Kidney epithelial cell (primary cell): ENCODE measurements at places on chromosomes 6 and 20.

- no peak for DNase-seq
Observed at GRCh38 chr20:20233041-20233514, 134.8 kb upstream of the INSM1 start.

DNA sequence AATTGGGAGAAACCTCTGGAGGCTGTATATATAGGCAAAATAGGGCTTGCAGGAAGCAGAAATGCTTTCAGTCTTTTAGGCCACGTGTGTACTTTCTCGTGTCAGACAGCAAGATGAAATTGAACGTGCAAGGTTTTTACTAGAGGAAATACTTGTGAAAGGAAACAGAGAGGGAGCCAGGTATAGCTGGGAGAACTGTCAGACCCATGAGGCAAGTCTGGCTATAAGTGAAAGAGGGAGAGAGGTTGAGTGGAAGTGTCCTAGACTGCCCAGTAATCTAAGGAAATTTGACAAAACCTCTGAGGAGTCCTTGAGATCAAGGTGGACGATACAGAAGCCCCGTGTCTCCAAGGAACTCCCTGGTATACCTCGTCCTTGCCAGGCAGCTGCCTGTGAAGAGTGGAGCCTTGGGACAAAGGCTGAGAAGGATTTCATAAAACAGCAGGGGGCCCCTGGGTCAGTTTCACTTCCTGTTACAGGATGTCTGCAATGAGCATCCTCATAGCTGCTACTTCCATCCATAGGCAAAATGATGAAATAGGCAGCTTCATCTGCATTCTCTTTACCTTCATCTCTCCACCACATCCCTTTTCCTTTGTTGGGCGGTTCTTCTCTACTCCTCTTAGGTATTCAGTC is 114.4 kb upstream of the MAP3K7 start:
- DNase-seq, result no peak

- no peak for DNase-seq
Observed at GRCh38 chr6:146315381-146316174, 228.1 kb upstream of the RAB32 start.

GRCh38 chr6:83708970-83709747 is at the start of gene SNAP91:
Gene SNAP91 (minus strand): TSS chr6:83709101. CDS start chr6:83707927, 1,174 bp downstream.
- no peak for DNase-seq

DNA sequence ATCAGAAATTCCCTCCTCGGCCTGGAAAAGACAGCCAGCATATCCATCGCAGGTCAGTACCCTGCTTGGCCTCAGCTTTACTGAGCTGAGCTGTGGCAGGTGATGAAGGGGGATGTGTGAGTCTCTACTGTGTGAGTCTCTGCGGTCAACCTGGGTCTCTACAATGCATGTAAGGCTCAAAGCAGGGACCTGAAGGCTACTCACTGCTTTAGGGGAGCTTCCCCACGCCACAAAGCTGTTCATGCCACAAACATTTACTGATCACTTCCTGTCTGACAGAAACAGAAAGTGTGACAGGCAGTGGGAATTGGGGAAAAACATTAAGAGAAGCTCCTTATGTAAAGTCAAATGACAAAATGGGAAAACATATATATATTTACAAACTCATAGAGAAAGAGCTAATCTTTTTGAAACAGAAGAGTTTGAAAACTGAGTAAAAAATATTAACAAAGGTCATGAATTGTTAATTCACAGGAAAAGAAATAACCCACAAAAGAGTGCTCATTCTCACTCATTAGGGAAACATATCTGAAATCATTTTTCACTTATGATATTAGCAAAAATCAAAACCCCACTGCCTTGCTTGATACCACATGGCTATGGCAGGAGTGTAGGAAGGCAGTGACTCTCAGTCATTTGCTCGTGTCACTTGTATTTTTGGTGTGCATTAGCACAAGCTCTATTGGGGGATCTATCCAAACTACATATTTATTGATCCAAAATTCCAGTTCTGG is 5.8 kb downstream of the BTN3A3 start:
- no peak for DNase-seq

DNA sequence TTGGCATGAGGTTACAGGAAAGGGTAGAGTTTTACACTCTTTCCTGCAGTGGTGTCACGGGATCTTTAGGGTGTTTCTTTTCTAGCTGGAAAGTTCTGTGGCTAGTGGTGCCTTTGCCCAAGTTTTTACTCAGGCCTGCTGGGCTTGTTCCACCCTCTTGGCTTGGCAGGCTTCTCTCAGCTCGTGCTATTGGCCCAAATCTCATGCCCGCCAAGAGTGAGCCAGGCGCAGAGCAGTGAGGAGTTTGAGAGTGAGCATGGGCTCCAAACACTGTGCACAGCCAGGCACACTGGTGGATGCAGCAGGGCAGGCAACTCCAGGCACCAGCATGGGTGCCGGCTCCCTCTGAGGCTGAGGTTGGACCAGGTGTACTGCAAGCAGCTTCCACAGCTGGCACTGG is 206.5 kb downstream of the SAMD5 start:
- DNase-seq, result no peak

DNA sequence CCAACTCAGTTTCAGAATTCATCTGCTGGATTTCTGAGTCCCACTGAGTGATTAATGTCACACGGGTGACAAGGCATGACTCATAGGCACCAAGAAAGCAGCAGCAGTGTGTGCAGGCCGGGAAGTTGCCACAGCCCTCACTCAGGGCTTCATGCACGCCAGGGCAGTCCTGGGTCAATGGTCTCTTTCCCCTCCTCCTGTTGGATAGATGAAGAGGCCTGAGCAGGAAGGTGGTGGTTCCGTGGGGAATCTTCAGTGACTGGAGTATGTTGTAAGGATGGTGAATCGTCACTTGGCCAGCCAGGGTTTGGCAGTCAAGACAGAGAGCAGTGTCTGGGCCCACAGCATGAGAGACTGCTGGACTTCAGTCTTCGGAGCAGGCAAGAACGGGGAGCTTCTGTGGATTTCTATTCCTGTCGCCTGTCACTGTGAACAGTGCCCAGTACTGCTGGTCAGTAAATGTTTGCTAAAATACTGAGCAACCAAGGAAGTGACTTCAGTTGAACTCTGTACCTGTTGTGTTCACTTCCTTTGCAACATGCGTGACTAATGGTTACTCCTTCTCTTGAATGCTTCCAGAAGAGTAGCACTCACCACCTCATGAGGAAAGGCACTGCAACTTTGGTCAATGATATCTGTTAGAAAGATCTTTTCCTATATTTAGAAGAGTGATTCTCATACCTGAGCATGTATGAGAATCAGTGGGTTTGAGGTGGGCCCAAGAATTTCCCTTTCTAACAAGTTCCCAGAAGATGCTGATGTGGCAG is 62.0 kb upstream of the CD93 start:
- peak; percentile 66 for DNase-seq

- DNase-seq, result no peak
Observed at GRCh38 chr6:152416652-152417051, 220.5 kb downstream of the SYNE1 start.
